ENCODE measurements at places on chromosomes 2 and 18.

- no peak for DNase-seq
These were observed 771.7 kb upstream of the SALL3 start for GRCh38 chr18:78207942-78208341.

DNA sequence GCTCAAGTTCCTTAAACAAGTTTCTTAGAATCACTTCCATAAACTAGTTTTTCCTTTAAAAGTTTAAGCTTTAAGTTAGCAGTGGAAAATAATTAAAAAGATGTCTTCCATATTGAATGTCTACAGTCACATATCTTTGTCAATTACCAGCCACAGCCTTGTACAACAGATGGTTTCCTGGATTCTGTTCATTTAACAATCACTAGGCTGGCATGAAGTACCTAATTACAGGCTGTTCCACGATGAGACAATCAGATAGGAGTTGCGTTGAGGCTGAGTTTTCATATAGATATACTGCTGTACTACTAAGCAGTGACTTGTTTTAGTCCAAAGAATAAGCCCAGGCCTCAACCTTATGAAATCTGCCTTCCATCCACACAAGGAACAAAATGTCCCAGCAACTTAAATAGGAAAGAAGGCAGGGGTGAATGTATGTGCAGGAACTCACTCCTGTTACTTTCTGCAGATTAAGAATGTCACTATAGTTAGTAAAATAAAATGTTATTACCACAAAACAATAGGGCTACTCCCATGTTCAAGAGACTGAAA lies 131.0 kb downstream of the ZAP70 start:
- DNase-seq = no peak

DNA sequence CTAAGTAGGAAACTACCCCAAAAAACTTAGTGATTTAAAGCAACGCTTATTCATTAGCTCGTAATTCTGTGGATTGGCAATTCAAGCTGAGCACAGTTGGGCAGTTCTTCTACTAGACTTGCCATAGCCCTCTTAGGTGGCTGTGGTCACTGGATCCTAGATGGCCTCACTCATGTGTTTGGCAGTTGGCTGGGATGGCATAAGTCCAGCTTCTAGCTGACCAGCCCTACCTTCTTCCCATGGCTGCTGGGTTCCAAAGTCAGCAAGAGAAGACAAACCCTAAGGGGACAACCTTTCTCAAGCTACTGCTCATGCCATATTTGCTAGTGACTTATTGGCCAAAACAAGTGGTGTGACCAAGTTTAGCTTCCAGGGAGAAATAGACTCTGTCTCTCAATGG lies 95.3 kb downstream of the COPS8 start:
- DNase-seq = no peak

GRCh38 chr2:107305966-107306365 lies 420.0 kb upstream of the ST6GAL2 start:
- DNase-seq = no peak

DNA sequence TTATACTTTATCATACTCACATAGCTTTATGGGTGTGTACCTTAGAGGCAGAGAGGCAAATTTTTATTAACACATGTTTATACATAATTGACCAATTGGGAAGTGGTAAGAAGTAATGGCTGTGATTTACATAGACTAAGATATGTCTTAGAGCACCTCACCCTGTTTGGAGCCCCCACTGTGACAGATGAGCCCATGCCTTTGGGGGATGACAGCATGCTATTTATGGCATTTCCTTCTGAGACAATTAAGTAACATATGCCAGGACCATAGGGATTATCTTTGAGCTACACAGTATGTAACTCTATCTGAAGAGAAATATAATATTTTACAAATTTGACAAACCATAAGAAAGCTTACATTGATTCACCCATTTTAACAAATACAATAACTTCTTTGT lies 1655.3 kb upstream of the ACVR2A start:
- no peak for DNase-seq

- DNase-seq = no peak
These were observed 6.8 kb downstream of the HS6ST1 start for GRCh38 chr2:128311755-128312341.

GRCh38 chr18:58562999-58563667 lies 65.8 kb downstream of the ALPK2 start:
- DNase-seq = no peak

DNA sequence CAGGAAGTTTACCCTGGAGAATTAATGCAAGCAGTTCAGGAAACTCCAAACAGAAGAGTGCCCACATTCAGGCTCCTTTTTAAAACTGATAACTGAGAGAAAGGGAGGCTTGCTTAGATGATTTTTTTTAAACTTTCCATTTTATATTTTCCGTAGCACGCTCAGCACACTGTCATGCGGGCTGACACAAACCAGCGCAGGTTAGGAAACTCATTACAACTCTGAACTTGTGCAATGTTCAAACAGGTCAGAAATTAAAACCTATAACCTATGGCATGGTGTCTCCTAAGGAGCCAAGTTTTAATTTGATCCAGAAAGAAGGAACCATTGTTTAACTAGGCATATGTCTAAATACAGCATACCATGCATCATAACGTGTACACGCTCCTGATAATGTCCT lies 117.7 kb upstream of the SMIM21 start:
- DNase-seq = no peak

DNA sequence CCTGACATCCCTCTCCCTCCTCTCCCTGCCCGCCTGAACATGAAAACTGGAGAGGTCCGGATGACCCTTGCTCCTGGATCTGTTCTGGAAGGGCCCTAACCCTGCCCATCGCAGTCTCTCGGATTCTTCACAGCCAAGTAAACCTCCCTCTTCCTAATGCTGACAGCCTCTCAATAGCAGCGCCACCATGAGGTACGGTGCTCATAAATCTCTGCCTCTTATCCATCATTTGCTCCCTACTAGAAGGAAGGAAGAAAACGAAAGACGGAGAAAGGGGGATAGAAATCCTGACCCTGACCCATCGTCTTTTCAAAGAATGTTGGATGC lies 257.9 kb downstream of the BCL11A start:
- no peak for DNase-seq

GRCh38 chr2:66846887-66847286 lies 412.0 kb downstream of the MEIS1 start:
- DNase-seq = no peak

DNA sequence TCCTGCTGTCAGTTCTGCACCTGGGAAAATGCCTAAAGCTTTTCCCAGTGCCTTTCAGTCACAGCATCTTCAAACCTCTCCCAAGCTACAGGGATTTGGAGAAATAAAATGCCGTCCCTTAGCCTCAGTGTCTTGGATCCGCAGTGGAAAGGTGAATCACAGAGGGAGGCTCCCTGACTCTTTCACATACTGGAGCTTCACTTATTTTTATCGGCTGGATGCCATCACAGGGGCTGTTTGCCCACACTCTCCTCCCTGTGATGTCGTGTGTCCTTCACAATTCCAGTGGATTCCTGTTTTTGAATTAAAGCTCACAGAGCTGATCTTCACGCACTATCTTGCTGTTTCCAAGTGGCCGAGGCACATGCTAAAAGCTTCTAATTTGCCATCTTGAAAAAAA lies 1303.1 kb upstream of the DDX18 start:
- DNase-seq = no peak

DNA sequence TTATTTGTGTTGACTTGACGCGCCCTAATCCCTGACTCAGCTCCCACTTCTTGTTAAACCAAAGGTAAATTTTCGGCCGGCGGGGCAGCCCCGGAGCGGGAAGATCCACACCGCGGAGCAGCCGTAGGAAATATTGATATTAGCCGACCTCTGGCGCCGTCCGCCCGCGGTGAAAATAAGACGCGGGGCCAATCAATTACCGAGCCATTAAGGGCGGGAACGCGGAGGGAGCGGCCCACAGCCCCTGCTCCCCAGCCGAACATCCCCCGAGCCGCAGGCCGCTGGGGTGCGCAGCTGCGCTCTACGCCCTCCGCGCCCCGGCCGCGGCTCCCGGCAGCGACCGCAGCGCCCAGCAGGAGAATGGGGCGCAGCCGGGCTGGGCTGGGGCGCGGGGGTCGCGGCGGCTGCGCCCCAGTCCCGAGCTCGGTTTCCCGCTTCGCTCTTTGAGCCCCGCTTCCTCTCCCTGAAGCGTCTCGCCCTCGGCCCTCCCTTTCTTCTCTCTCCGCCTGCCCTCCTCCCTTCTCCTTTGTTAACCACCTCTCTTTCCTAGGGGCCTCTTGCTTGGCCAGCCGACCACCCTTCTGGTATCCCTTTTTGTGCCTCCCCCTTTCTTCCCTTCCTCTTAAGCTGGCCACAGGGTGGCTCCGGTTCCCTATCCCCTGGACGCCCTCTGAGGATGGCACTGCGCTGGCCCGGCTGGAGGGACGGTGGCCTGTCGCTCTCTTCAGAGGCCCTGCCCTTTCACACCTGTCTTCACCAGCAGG lies 40.9 kb downstream of the CELF4 start:
- DNase-seq = no peak

DNA sequence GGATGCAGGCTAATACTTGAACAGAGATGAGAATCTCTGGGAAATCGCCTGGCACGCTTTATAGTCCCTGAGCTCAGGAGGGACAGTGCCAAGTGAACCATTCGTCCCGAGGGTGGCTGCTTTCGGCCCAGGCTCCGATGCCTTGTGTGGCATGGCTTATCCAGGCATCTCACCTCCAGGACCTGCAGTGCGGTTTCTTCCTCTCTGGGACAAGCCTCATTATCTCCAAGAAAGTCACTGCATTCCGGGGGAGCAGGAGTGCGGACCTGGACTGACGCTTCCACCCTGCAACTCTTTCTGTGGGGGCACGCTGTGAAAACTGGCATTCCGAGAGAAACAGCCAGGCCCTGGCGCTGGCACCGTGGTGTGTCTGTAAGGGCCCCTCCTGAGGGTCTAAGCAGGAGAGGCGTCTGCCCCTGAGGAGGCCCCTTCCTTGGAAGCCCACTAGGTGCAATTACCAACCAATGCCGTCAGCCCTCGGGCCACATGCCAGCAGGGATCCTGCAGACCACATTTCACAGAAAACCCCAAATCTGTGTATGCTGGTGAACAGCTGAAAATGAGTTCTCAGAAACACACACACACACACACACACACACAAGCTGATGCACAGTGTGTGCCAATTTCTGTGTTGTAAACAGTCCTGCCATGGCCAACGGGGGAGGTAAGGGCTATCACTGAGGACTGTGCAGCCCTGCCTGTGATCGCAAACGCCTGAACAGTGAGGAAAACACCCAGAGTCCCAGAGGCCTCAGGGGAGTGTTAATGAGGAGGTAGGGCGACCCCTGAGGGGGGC lies 351.9 kb upstream of the SALL3 start:
- no peak for DNase-seq

All from astrocyte of the spinal cord (primary cell).